ENCODE measurements at places on chromosomes 4 and X.

- no peak for DNase-seq
These were observed 184.4 kb downstream of the TENM3 start for GRCh38 chr4:182427554-182427953.

- no peak for DNase-seq
These were observed 547.2 kb upstream of the DIPK2B start for GRCh38 chrX:45747905-45748304.

- no peak for DNase-seq
These were observed 260.7 kb upstream of the SFRP2 start for GRCh38 chr4:154049457-154050181.

GRCh38 chr4:19327364-19327763 lies 924.3 kb upstream of the SLIT2 start:
- DNase-seq = no peak

DNA sequence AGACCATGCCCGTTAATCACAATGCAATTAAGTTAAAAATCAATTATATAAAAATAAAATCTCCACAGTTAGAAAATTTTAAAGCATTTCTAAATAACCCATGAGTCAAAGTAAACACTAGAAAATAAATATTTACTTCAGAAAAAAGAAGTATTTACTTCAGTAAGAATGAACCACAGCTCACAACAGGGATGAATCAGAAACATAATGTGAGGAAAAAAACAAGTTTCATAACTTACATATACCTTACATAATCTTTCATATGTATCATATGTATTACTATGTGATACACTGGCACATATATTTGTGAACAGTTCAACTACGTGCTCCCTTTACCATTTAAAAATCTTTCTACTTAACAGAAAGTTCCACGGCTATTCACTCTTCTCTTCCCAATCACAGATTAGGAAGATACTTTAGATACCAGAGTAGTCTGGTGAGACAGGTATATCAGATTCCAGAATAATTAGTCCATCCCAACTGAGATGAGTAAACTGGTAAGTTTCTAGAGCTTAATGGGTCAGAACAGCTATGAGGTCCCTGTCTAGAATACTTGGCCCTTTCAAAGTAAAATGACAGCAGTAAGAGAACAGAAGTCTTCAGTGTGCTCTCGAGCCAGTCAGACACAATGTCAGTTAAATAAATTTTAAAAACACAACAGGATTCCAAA lies 70.3 kb downstream of the SH3RF1 start:
- DNase-seq = no peak
